Stromal cell of bone marrow (primary cell): ENCODE measurements at places on chromosomes 6 and 20.
A peak's percentile ranks its signal among the peaks of the same experiment; 100 is the strongest.

DNA sequence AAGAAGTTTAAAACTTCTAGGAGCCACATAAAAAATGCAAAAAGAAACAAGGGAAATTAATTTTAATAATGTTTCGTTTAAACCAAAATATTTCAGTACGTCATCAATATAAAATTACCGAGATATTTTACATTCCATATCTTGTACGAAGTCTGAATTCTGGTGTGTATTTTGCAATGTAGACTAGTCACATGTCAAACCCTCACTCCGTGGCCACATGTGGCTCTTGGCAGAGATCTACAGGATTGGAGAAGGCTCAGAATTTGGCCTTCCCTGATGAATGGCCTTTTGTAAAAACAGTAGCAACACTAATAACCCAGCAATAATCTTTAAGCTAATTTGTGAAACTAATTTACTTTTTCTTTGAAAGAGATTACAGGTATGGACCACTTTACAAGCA is 217.1 kb downstream of the PRL start:
- peak; percentile 80 for DNase-seq

- no peak for DNase-seq
These were observed 5.5 kb downstream of the ERGIC3 start for GRCh38 chr20:35547329-35547728.

- DNase-seq: no peak
These were observed 218.1 kb upstream of the GJE1 start for GRCh38 chr6:141914646-141915045.

- no peak for DNase-seq
These were observed 232.8 kb downstream of the DOK5 start for GRCh38 chr20:54708229-54708628.

- DNase-seq: no peak
These were observed 25.7 kb downstream of the FKBP5 start for GRCh38 chr6:35662999-35663398.

DNA sequence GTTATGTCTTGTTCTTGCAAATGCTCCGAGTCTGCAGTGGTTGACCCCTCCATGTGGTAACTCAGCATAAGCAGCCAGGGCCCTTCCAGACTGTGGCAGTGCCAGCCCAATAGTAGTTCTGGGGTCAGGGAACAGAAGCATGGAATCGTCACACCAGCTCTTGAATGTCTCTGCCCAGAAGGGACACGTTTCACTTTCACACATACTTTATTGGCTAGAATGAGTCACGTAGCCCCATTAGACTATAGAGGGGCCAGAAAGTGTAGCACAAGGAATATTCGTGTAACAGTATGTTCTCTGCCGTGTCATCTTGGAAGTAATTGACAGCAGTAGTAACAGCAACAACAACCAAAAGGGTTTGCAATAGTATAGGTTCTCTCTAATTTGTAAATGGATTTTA is 254.7 kb downstream of the FARS2 start:
- no peak for DNase-seq

DNA sequence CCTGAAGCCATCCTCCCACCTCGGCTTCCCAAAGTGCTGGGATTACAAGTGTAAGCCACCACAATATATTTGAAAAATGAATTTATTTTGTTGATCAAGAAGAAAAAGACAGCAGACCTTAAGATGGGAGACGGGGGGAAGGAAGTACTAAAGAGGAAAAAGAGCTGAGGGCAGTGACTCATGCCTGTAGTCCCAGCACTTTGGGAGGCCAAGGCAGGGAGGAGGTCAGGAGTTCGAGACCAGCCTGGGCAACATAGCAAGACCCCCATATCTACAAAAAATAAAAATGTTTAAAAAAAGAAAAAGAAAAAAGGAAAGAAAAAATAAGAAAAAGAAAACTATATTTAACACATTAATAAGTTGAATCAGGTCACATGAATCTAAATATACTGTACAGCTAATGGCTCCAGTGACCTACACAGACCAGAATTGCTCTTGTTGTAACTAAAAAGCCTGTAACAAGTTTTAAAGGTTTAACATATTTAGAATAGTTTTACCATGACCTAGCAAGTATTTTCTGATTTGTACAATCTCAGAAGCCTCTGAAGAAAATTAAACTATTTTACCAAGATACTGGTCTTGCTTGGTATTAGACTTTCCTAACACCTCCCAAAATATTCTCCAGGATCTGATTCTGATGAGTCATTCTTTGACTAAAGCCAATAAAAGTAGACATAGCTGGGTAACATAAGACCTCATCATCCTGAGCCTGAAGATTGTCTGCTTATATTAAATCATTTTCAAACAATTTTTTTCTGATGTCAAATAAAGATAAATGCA is 4.3 kb upstream of the AKIRIN2 start:
- DNase-seq: no peak

DNA sequence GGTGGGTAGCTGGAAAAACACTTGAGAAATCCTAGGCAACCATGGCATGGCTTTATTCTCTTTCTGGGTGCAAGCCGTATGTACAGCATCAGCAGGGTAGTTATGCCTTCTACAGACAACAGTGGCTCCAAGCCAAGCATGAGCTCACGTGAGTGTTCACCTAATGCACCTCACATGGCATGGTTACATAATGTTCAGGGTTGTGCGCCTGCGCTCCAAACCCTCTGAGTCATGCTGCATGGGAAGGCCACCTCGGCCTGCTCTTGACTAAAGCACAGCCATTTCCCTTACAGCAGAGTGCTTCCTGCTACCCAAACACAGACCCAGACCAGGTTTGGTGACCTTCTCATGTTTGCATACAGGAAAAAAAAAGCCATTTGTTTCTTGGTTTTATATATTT is 96.2 kb downstream of the VIP start:
- no peak for DNase-seq

- DNase-seq: no peak
These were observed 237.4 kb upstream of the GMDS start for GRCh38 chr6:2482773-2483172.

GRCh38 chr6:35317483-35318195 is 20.0 kb downstream of the DEF6 start:
- DNase-seq: no peak

DNA sequence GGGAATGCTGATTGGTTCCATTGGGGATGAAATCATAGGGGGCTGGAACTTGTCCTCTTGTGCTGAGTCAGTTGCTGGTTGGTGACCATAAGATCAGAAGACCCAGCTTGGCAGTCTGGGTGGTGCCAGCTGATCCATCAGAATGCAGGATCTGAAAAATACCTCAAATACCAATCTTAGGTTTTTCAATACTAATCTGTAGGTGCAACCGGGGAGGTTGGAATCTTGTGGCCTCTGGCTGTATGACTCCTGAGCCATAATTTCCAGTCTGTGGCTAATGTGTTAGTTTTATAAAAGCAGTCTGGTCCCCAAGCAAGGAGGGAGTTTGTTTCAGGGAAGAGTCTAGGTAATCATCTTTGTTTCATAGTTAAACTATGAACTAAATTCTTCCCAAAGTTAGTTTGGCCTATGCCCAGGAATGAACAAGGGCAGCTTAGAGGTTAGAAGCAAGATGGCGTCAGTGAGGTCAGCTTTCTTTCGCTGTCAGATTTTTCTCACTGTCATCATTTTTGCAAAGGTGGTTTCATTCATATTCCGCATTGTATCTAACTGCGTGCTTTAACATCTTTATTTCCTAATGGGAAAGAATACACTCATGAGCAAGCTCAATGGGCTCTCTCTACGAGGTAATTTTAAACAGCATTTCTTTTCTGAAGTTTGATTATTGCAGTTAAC is 2.0 kb downstream of the ARMH2 start:
- DNase-seq: no peak

GRCh38 chr20:50321797-50322480 is 131.3 kb downstream of the CEBPB start:
- DNase-seq: no peak

DNA sequence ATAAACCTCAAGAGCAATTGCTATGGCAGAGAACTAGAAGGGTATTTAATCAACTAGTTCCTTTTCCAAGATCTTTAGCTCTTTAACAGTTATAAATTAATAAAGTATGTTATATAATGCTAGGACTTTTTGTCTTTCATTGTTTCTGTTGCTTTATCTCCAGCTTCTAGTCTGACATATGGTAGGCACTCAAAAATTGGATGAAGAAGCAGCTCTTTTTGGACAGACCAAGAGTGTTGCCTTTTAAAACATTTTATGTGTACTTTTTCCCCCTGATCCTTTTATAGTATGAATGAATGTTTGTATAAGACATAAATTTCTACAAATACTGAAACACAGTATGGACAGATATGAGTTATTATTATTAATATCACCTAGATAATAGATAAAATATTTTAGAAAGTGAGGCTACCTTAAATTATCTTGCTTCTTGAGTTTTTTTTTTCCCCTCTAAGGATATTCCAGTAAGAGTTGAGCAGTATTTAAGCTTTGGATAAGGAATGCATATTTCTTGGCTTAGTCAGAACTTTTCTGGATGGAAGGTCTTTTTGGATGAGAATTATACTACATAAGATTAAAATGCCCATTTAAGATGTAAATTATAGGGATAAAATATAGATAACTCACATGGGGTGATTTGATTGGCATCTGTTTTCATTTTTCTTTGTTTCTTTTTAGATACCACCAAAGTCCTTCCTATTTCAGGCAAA is 16.6 kb downstream of the LAMA2 start:
- no peak for DNase-seq

- DNase-seq: no peak
These were observed 366.4 kb downstream of the KIF16B start for GRCh38 chr20:16206817-16207216.

- no peak for DNase-seq
These were observed at the start of gene SCP2D1 for GRCh38 chr20:18813483-18813882. Gene SCP2D1 (plus strand): TSS chr20:18813783. CDS start chr20:18813816, 33 bp downstream.

DNA sequence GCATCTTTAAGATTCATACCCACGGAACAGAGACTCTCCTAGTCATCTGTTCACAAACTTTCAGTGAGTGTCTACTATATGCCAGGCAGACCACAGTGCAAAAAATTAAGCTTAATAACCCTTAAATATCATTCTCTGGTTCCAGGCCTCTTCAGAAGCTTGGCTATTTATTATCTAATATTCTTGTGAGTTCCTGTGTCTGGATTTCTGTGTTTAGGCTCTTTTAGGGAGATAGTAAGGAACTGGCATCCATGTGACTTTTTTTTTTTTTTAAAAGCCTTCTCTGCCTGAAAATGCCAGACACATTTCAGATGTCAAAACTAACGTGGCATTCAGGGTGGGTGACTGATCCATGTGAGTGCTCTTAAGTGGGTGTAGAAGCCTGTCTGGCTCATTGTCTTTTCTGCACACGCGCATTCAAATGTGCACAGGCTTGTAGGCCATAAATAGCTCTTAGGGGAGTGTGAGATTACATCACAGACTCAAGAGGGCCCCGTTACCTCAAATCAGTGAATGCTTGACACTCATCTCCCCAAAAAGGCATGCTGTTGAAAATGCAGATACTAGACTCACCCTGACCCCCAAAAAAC is 141.9 kb downstream of the GMPR start:
- no peak for DNase-seq

- no peak for DNase-seq
These were observed 295.2 kb downstream of the GJA1 start for GRCh38 chr6:121730616-121731015.

DNA sequence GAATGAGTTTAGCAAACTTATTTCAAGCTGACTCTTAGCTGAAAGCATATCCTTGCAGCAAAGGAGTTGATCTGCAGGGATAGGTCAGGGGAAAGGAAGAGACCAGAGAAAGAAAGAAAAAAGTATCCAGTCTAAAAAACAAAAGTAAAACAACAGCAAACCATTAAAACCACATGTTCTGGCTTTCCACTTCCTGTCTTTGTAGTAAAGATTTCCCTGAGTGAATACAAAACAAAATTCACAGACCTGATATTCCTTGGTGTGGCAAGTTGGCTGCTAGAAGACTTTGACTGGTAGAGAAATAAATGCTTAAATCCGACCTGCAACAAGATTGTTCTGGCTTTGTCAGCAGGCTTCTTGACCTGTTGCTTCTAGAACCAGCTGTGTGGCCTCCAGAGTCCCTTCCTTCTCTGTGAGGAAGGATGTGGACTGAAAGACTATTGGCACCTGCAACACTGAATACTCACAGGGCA is 23.4 kb upstream of the MCM3 start:
- no peak for DNase-seq

GRCh38 chr6:113578691-113579090 is 278.5 kb upstream of the MARCKS start:
- DNase-seq: no peak

- DNase-seq: no peak
These were observed 218.2 kb downstream of the OR2B2 start for GRCh38 chr6:27693766-27694546.

GRCh38 chr6:121590916-121591315 is 155.5 kb downstream of the GJA1 start:
- no peak for DNase-seq

DNA sequence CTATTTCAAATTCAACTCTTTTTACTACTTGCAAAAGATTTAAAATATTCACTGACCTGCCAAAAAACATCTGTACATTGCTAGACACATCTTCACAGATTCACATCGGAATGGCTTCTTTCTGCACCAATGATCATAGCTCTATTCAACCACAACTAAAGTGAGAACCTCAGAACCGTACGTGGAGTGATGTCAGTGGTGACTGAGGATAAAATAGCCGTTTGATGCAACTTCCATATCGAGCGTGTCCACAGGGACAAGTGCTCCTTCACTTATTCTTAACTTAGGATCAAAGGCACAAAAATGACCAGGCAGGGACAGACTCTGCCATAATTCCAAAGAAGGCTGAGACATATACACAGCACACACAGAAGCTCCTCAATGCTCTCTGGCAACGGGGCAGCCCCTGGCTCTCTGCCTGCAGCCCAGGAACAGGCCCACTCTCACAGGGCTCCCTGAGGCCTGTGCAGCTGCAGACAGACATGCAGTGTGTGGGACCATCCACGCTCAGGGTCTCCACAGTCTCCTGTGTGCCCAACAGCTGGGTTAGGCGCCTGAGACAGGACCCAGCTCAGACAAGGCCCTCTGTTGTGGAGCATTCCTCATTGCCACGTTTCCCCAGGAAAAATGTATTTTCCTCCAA is 22.8 kb downstream of the FYN start:
- DNase-seq: no peak

DNA sequence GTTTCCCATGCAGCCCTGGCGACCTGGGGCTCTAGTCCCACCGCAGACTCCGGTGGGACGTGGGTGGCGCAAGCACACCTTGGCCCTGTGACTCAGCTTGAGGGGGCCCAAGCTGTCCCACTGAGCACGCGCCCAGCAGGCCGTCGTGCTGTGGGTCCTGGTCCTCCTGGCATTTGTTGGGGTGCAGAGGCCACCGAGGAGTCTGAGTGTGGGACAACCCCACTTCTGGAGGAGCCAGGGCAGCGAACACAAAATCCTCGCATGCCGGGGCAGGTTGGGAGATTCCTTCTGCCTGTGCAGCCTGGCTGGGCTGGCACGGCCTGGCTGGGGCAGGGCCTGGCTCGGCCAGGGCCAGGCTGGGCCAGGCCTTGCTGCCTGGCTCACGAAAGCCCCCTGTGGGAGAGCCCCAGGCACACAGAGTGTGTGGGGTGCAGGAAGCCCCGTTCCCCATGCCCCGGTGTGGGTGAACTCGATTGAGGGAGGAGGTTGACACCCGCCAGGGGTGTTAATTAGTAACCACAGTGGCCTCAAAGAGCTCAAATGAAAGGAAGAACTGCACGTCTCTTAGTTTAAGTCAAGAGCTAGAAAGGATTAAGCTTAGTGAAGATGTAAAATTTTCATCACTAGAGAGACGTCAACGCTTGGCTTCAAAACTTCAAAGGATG is 1808.5 kb upstream of the DEFB115 start:
- DNase-seq: no peak
